ENCODE measurements at places on chromosomes 6 and 20. TPM values are rescaled to one million over a fixed set of nuclear protein-coding genes. Genes with fewer than 3 reads are reported as not detected.

Gene TFAP2D
- not detected for total RNA-seq

Gene C20orf141
- not detected for total RNA-seq

Gene NFATC2
- 11.8 TPM for total RNA-seq

Gene SGK1
- total RNA-seq, result 61.1 TPM

Gene KHDC1
- total RNA-seq, result 1.1 TPM

Gene LAMP5
- 0.19 TPM for total RNA-seq

Gene GFRAL
- not detected for total RNA-seq

Gene OPN5
- total RNA-seq, result not detected

Gene PCED1A
- total RNA-seq, result 20.1 TPM

Gene NR2E1
- not detected for total RNA-seq

Gene KCNB1
- total RNA-seq, result 9.7 TPM

Gene B3GALT4
- 14.1 TPM for total RNA-seq

Gene UNC5CL
- 0.42 TPM for total RNA-seq

Gene KCNK16
- total RNA-seq, result not detected

Gene BNIP5
- not detected for total RNA-seq

Gene IL17A
- not detected for total RNA-seq

Gene TRIM38
- 13.8 TPM for total RNA-seq

Gene TPBG
- total RNA-seq, result 15.2 TPM

Gene MDFI
- 6.5 TPM for total RNA-seq

Gene TSPO2
- total RNA-seq, result not detected

Gene SAMD5
- 1.2 TPM for total RNA-seq

Gene COL12A1
- 219 TPM for total RNA-seq

Gene PRRT1
- total RNA-seq, result 3.6 TPM

Gene WFDC10B
- not detected for total RNA-seq

Gene ZC3H12D
- 1.8 TPM for total RNA-seq

All from posterior vena cava (tissue), 2 donors.